ENCODE measurements at places on chromosomes 11 and 22. TPM values are rescaled to one million over a fixed set of nuclear protein-coding genes. Genes with fewer than 3 reads are reported as not detected.

The TP53I11 gene
- total RNA-seq: 141 TPM

The OR51F2 gene
- not detected for total RNA-seq

The APOL5 gene
- total RNA-seq: not detected

The MOGAT2 gene
- total RNA-seq: not detected

The CHRM1 gene
- total RNA-seq: not detected

The LRRC55 gene
- total RNA-seq: not detected

The TECTA gene
- total RNA-seq: 5.6 TPM

The SF3B2 gene
- total RNA-seq: 142 TPM

The HOATZ gene
- not detected for total RNA-seq

The BMAL1 gene
- total RNA-seq: 21.8 TPM

The TIGD3 gene
- not detected for total RNA-seq

The CARNS1 gene
- total RNA-seq: 7.9 TPM

Measured in thoracic aorta (tissue), 2 donors.